ENCODE measurements at places on chromosomes 6 and 20.

- no peak for DNase-seq
Measured at GRCh38 chr6:132526461-132526860, 11.6 kb upstream of the TAAR9 start.

DNA sequence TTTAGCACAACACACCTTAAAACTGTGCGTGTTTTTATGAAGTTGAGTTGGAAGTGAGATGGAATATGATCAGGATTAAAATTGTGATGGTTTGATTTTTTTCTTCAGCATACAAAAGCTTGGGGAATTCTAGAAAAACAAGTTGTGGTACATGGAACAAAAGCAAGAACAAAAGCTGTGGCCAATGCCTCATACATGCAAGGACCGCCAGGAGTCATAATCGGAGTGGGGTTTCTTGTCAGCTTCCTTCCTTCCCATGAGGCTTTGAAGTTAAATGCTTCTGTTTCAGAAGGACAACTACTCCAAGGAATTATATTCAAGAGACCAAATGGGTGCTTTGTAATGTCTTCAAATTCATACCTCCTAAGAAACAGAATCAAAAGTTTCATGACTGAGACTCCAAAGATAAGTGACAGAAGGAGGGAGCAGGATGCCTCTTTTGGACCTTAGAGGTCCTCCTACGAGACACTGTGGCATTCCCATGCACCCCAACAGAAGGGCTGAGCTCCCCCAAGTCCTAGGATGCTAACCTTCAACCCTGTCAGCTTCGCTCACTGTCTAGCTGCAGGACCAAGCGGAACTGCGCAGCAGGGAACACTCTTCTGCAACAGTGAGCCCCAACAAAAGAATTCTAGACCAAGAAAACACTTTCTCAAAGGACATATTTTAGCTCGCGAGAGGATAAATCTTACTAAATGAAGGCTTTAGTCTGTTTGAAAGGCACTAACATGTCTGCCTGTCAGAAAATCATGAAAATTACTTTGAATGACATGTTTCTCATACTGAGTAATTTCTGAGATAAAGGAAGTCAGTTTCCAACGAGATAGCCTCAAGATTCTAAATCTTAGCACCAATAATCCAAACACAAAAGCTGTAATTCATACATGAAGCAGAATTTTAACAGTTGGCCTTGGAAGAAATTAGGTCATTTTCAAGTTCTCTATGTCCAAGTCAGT is 108.5 kb upstream of the NHSL1 start:
- no peak for DNase-seq

- DNase-seq, result no peak
Measured at GRCh38 chr20:38084425-38084951, 50.9 kb downstream of the RPRD1B start.

- DNase-seq, result no peak
Measured at GRCh38 chr20:54195483-54196472, 12.1 kb upstream of the PFDN4 start.

DNA sequence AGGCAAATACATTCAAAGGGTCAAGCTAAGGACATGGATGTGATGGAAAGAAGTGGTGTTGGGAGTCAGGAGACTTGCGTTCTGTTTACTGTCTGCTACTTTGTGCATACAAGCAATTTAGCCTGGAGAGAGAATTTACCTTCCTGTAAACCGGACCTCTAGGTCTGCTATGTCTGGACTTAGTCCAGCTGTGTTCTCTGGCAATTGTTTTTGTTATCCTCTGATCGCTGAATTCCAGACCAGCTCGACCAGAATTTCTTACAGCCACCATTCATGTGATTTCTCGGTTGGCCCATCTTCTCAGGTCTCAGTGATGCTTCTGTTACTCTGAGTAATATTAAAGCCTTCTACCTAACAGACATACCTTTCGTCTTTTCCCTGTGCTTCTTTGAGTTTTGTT is 75.2 kb downstream of the LRRC1 start:
- DNase-seq, result no peak

DNA sequence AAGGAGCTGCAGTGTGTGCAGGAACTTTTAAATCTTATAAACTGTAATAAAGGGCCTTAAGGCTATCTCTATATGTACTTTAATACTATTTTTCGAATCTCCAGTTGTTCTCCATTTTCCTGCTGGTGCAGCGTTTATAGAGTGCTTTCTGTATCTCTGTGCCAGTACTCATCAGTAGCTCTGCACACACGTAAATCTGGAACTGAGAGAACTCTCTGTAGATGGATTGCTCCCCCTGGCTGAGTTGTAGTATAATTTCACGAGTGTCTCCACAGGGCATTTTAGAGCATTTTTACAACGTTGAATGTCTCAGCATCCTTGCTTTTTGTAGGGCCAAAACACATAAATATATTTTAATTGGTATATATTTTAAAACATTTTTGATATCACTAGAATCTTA is 256.5 kb downstream of the TRDN start:
- DNase-seq, result no peak

GRCh38 chr6:106397431-106397830 is 36.9 kb downstream of the CRYBG1 start:
- no peak for DNase-seq

GRCh38 chr6:1798965-1799325 is 189.2 kb downstream of the FOXC1 start:
- DNase-seq, result no peak

DNA sequence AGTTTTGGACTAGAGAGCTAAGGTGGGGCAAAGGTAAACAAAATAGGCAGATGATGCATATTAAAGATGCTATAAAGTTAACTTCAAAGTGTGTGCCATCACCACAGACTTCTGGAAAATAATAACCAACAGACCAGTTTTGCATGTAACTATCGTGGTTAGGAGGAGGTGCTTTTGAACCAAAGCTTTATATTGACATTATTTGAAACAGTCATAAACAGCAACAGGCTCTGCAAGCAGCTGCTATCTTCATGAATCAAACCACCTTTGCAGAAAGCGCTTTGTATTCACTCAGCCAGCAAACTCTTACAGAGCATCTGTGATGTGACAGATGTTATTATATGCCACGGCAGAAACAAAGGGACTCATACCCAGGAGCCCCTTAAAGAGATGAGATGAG is 81.9 kb downstream of the CRYBG1 start:
- no peak for DNase-seq

DNA sequence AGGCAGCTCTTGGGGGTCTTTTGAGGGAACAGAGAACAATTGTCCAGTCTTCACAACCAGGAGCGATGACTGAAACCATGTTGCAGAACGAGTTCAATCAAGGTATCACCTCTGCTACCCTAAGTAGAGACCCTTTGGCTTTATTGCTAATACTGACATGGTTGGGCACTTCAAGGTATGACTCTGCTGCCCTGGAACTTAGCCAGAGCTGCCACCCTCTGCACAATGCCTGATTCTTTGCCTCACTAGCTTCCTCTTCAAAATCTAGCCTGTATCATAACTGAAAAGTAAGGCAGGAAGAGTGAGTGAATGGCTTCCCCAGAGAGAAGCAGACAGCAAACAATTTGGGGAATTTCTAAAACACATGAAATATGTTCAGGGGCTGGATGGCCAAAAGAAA is 592.7 kb upstream of the NRSN1 start:
- no peak for DNase-seq

DNA sequence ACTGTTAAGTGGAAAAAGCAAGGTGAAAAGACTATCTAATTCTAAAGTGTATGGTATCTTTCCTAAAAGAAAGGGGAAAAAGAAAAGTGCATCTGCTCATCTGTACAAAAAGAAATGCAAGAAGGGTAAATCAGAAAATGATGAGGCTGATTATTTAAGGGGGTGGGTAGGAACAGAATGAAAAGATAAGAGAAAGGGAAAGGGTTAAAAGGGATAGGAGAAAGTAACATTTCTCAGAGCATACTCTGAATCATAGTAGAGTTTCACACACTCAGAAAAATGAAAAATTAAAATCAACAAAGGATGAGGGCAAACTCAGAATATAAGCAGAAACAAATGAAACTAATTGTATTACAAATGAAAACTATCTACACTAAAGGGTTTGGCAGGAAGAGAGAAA is 79.1 kb downstream of the RNGTT start:
- DNase-seq, result no peak

DNA sequence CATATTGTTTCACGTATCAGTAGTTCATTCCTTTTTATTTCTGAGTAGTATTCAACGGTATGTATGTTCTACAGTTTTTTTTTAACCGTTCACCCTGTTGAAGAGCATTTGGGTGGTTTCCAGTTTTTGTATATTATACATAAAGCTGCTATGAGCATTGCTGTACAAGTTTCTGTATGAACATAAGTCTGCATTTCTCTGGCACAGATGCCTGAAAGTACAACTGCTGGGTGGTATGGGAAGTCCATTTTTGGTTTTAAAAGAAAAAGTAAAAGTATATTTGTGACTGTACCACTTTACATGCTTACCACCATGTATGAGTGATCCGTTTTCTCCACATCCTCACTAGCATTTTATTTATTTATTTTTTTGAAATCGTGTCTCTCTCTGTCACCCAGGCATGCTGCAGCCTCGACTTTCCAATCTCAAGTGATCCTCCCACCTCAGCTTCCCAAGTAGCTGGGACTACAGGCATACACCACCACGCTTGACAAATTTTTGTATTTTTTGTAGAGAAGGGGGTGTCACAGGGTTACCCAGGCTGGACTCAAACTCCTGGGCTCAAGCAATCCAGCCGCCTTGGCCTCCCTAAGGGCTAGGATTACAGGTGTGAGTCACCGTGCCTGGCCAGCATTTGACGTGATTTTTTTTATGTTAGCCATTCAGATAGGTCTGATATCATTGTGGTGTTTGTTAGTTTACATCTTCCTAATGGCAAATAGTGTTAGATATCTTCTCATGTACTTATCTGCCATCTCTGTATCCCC is 11.0 kb upstream of the SIM1 start:
- no peak for DNase-seq

All from activated naive CD4-positive, alpha-beta T cell (primary cell).